ENCODE measurements at places on chromosomes 11 and 22.

DNA sequence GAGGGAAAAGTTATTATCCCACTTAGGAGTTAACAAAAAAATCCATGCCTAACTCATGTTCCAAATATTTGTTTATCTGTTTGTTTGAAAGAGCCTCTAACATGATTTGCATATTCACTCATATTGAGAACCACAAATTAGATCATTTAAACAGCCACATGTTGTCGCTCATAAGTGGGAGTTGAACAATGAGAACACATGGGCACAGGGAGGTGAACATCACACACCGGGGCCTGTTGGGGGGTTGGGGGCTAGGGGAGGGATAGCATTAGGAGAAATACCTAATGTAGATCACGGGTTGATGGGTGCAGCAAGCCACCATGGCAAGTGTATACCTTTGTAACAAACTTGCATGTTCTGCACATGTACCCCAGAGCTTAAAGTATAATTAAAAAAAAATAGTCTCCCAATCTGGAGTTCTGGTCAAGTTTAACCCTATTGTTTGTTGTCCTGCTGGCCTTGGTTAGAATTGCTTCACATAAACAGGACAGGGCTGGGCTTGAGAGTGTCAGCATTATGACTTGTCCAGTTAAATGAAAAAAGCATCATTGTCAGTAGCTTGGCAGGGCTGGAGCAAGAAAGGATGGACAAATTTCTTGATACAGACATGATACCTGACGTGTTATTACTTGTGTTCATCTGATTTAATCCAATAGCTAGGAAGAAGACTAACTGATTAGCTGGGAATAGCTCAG lies 57.8 kb upstream of the PSMA1 start:
- peak; percentile 60 for DNase-seq

GRCh38 chr11:133681901-133682300 lies 149.6 kb upstream of the OPCML start:
- DNase-seq, result no peak

DNA sequence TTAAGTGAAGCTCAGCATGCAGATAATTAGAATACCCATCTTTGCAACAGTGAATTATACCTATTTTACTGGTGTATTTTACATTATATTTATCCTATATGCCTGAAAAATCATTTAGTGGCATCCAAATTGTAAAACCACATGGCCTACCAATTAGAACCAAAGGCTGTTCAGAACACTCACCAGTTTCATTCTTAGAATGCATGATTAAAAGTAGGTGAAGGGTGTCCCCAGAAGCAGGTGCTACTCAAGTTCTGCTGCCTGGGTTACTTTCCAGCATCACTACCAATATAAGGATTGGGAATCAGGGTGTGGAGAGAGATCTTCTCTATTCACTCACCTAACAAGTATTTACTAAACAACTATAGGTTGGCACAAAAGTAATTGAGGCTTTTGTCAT lies 103.3 kb downstream of the SGSM3 start:
- peak; percentile 21 for DNase-seq

DNA sequence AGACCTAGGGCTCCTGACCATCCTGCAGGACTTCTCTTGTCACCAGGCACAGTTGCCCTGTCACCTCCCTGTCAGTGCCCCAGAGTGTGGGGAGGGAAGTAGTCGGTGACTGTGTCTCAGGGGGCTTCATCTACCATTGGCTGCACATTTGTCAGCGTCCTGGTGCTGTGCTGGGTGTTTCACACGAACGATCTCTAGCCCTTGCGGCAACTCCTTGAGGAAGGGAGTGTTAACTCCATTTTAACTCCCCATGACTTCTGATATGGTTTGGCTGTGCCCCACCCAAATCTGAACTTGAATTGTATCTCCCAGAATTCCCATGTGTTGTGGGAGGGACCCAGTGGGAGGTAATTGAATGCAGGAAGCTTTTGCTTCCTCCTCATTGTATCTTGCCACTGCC lies 7.1 kb downstream of the TSKU start:
- DNase-seq, result no peak

- no peak for DNase-seq
Observed at GRCh38 chr11:44611088-44611487, 45.6 kb downstream of the CD82 start.

DNA sequence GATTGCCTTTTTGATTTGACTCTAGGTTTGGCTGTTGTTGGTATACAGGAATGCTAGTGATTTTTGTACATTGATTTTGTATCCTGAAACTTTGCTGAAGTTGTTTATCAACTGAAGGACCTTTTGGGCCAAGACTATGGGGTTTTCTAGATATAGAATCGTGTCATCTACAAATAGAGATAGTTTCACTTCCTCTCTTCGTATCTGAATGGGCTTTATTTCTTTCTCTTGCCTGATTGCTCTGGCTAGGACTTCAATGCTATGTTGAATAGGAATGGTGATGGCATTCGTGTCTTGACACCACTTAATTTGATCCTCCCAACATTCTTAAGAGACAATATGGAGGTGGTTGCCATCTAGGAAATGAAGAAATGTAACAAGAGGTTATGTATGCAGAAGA lies 388.1 kb upstream of the API5 start:
- DNase-seq, result no peak
